ENCODE measurements at places on chromosomes 1 and 21. TPM values are rescaled to one million over a fixed set of nuclear protein-coding genes. Genes with fewer than 3 reads are reported as not detected.

The CD55 gene
- 77.5 TPM for total RNA-seq

The REN gene
- total RNA-seq: not detected

The AK5 gene
- not detected for total RNA-seq

The FCAMR gene
- not detected for total RNA-seq

The SPRR2G gene
- not detected for total RNA-seq

The JAM2 gene
- total RNA-seq: 4.4 TPM

The DCDC2B gene
- total RNA-seq: not detected

The OR6N1 gene
- total RNA-seq: not detected

The DPH5 gene
- 10.7 TPM for total RNA-seq

The PRDX1 gene
- total RNA-seq: 239 TPM

The MMP23B gene
- 9.2 TPM for total RNA-seq

The COQ8A gene
- 324 TPM for total RNA-seq

The TIE1 gene
- total RNA-seq: 27.7 TPM

The PPIAL4G gene
- total RNA-seq: not detected

The C1orf94 gene
- total RNA-seq: not detected

The TCP10L gene
- not detected for total RNA-seq

The TCHH gene
- 0.82 TPM for total RNA-seq

The LCE1D gene
- total RNA-seq: not detected

The KRTAP19-3 gene
- not detected for total RNA-seq

The CD53 gene
- 241 TPM for total RNA-seq

The SPRR1A gene
- not detected for total RNA-seq

The SAMD11 gene
- not detected for total RNA-seq
